Activated CD8-positive, alpha-beta memory T cell treated with anti-CD3 and anti-CD28 coated beads, Interleukin-2, amount 10 ng/mL, durations not matched to agents 7 days and 5 days (primary cell): ENCODE measurements at places on chromosomes 12 and 14. TPM values are rescaled to one million over a fixed set of nuclear protein-coding genes. Genes with fewer than 3 reads are reported as not detected.

CLEC1B gene
- total RNA-seq, result not detected

GALNT16 gene
- total RNA-seq, result 0.16 TPM

DNA sequence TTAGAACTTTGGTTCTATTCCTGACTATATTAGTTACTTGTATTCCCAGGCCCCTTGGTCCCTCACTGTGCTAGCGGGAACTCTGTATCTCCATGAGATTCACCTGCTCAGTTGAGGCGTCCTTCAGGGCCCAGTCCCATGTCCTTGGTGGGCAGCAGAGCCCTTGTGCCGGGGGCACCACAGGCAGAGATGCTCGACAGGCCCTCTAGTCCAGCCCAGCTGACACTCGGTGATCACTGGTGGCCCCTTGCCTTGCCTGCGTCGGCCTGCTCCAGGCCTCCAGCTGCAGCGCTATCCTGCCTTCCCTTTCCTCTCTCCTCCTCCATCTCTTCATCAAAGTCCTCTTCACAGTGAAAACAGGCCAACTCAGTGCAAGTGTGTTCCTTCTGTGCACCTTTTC is 70.0 kb downstream of the ANKRD9 start:
- no peak overlapping the region for H3K27ac ChIP-seq
- no peaks in the 10 kb centered on the region for H3K36me3 ChIP-seq
- no peak for DNase-seq
- no peak overlapping the region for H3K4me3 ChIP-seq

DNA sequence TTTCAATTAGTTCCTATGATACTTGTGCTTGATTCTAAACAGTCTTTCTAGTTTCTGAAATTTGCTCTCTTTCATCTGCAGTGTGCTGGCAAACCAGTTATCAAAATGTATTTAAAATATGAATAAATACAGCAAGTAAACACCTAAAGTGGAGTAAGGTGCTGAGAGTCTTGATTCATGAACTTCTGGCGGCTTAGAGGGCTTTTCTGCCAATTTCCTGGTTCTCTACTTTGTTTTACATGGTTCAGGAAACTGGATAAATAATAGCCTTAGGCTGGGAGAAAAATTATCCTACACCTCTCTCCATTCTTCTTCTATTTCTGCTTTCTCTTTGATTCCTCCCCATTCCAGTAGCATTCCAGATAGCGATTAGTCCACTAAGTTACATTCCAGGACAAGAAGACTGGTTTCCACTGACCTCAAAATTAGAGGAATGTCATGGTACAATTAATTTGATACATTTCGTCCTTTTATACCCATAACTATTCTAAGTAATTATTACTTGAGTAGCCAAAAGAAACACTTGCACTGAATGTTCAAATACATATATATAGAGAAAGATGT is 14.9 kb downstream of the ATP2B1 start:
- no peaks in the 10 kb centered on the region for H3K27me3 ChIP-seq
- DNase-seq, result no peak
- H3K4me1 ChIP-seq, result peaks cover 13% of the 10 kb centered on the region
- H3K27ac ChIP-seq, result no peak overlapping the region
- H3K4me3 ChIP-seq, result no peak overlapping the region
- peaks cover 5% of the 10 kb centered on the region for H3K36me3 ChIP-seq

- peaks cover 59% of the 10 kb centered on the region for H3K27me3 ChIP-seq
- peaks cover 13% of the 10 kb centered on the region for H3K4me1 ChIP-seq
- no peak overlapping the region for H3K4me3 ChIP-seq
Observed at GRCh38 chr14:72024043-72024407, 91.8 kb downstream of the RGS6 start.

DNA sequence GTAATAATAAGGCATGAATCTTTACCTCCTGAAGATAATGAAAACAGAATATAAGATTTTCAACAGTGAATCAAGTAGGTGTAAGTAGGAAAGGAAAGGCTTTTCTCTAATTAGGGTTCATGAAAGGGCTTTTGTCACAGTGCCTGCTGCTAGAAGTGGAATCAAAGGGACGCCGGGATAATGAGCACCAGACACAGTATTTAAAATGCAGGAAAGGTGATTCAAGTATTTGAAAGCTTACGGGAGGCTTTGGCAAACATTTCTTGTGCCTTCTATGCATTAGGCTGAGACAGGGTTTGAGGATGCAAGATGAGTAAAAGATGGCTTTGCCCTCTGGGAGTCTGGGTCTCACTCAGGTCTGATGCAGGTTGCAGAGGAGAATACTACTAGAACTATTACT is 70.5 kb upstream of the ANO4 start:
- H3K36me3 ChIP-seq, result no peaks in the 10 kb centered on the region
- peaks cover 16% of the 10 kb centered on the region for H3K27me3 ChIP-seq

DNA sequence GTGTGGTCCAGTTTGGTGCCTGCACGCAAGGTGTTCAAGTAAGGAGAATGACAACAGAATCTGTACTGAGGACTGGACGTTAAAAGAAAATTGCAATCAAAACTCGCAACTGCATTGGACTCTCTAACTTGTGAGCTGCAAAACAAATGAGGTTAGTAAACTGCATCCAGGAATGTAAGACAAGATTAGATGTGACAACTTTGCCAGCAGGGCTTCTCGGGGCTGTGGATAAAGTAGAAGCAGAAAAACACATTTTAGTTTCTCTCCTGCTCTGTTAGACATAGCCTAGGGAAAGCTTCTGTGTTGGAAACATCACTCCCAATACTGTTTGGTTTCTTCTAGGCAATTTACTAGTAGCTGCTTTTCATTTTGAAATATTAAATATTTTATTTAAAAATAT is 338.2 kb upstream of the NAV3 start:
- H3K27me3 ChIP-seq, result no peaks in the 10 kb centered on the region
- no peak for DNase-seq
- no peaks in the 10 kb centered on the region for H3K36me3 ChIP-seq
- H3K4me1 ChIP-seq, result no peaks in the 10 kb centered on the region

DNA sequence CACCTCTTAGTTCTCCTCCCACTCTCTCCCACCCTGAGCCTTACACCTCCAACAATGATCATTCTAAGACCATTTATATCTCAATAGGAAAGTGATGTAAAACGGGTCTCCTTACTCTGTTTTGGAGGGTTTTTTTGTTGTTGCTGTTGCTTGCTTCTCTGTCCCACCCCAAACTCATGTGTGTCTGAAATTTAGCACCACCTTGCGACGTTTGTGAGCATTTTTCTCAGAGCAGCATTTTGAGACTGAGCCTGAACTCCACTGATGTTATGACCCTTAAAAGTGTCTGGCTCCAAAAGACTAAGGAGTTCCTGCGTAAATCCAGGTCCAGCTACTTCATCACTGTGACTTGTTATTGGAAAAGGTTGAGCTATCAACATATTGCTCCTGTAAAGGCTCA is 155.0 kb downstream of the DAD1 start:
- H3K27me3 ChIP-seq, result no peaks in the 10 kb centered on the region
- H3K27ac ChIP-seq, result no peak overlapping the region
- H3K4me1 ChIP-seq, result no peaks in the 10 kb centered on the region
- H3K36me3 ChIP-seq, result no peaks in the 10 kb centered on the region
- no peak overlapping the region for H3K4me3 ChIP-seq
